ENCODE measurements at places on chromosomes 13 and 19.

GRCh38 chr19:16454351-16454918 lies 17.3 kb downstream of the EPS15L1 start:
- no peak for DNase-seq

- DNase-seq: no peak
These were observed 2770.4 kb upstream of the PCDH20 start for GRCh38 chr13:64186071-64186470.

DNA sequence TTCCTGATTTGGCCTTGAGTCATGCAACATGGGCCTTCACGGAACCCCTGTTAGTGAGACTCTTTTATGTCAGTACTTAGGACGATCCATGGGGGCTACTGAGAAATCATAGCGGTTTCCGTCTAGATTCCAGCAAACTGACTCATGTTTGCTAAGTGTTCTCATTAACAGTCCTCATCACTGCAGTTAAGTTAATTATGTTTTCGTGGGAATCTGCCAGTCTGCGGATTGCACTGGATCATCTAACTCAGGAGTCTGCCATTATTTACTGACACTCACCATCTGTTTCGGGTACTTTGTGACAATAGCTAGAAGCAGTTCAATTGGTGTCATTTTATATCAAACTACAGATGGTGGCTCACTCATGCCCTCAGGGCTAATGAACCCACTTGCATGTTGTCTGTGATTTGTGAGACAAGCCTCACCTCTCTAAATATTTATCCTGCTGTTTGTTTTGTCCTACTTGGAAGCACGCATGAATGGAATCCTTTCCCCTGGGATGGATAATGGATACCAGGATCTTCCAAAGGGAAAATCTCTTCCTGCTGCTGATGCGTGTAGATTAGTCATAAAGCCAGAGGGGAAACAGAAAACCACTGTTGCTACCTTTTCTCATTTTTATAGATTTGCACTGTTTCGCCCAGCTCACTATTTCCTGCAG lies 61.8 kb downstream of the RAB20 start:
- no peak for DNase-seq

DNA sequence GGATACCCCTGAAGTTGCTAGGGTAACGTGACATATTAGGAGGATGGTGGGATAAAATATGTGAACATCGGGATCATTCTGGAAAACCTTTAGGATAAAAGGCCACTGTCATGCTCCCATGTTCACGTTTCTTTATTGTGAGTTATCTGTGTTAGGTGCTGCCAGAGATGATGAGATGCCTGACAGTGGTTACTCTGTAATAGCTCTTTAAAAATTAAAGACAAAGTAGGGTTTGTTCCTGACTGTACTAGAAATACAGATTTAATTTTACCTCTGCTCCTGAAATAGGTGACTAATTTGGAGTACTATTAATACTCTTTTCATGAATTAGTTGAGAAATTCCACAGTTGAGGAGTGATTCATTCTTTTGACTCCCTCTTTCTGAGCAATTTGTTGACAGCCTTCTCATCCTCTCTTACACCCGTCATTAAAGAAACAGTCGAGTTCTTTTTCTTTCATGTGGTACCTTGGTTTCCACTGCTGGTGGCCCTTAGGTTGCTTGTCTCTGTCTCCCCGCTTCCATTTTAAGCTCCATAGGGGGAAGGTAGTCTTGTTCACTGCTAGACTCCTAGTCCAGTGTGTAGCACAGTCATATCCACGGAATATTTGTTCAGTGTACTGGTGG lies 28.4 kb downstream of the SAE1 start:
- peak; percentile 64 for DNase-seq

DNA sequence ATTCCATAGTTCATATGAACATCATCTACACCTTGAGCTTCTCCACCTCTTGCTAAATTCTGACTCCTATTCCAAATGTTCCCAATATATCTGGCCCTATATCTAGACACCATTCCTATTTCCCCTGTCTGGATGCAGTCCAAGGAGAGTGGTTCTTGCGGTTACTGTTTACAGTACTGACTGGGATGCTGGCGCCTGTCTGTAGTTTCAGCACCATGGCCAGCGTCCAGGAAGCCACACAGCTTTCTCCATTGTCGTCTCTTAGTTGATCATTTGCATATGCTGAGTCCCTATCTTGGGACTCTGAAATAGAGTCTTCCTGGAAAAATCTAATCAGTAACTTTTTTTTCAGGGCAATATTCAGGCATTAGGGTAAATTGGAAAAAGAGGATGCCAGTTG lies 14.9 kb downstream of the LAIR2 start:
- DNase-seq: peak; percentile 25

DNA sequence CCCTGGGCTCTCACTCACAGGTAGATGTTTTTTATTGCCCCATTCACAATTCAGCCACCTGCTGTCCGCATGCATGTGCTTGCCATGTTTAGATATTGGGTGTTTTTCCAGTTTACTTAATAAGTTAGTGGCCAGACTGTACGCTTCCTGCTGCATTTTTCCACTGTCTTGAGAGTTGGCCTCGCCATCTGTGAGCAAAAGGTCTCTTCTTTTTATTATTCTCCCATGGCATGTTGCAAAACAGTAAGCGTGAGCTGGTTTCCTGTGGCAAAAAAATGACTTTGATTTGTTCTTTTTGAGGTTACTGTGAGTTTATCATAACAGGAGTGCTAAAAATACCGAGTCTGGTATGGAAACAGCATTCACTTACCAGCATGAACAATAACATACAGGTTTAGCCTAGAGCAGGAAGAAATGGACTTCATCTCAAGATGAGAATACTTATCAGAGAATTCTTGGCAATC lies 46.0 kb downstream of the SAE1 start:
- peak; percentile 71 for DNase-seq

- DNase-seq: peak; percentile 41
These were observed 11.2 kb upstream of the PRR19 start for GRCh38 chr19:42290523-42291434.

DNA sequence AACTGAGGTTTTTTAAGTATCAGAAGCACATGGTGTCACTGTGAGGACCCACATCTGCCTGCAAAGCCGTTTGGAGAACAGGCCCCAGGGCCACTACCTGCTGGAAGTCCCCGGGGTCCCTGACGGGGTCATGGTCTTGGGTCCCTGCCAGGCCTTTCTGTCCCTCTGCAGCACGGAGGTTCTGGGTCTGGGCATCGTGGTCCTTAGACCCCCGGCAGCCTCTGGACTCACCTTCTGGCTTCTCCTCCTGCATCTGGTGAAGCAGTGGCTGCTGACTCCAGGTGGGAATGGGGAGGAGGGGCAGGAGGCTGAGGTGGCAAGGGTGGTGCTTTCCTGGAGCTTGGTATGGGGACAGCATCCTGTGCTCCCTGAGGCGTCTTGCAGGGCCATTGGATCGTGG lies 198.6 kb downstream of the TEX29 start:
- DNase-seq: no peak

DNA sequence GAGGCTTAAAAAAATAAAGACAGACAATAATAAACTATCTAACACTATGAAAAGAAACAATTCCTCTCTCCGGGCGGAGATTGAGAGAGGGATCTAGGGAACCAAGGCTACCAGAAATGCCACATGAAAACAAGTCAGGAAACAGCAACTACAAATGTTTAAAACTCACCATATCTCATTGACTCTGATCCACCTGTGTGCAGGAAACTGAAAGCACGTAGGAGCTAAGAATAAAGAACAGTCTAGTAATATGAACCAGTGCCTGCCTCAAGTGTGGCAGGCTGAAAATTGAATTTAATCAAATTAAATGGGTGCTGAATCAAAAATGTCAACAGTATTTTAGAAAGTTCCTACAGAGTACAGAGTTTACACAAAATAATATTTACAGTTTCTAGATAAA lies 1701.0 kb downstream of the SLITRK5 start:
- no peak for DNase-seq

DNA sequence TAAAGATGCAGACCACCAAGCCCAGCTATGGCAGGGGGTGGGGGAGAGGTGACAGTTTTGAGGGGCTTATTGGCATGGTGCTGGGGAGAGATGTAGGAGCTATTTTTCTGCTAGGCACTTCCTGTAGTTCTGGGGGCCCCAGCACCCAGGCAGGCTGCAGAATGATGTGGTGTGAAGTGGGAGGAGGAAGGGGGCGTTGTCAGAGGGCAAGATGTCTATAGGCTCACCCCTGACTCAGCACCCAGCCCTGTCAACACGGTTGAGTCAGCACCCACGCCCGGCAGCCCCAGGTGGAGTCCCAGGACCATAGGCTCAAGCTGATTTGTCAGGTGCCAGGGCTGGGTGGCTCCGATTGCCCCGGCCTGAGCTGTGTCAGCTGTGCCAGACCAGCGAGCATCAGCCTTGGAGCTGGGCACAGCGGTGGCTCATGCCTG lies 5.8 kb downstream of the KLF2 start:
- peak; percentile 95 for DNase-seq

DNA sequence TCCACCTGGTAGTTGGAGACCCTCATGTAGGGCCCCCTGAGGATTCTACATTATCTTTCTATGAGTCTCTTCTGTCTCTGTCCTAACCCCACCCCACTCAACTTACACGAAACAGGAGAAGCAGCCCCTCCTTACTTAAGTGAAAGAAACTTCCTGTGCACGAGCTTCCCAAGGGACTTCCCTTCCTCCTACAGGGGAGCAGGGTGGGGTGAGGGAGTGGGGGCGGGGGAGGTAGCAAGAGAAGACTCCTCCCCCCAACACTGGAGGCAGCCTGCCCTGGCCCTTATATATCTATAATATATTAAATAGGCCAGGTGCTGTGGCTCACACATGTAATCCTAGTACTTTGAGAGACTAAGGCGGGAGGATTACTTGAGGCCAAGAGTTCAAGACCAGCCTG lies 5.5 kb upstream of the PDE4C start:
- no peak for DNase-seq

DNA sequence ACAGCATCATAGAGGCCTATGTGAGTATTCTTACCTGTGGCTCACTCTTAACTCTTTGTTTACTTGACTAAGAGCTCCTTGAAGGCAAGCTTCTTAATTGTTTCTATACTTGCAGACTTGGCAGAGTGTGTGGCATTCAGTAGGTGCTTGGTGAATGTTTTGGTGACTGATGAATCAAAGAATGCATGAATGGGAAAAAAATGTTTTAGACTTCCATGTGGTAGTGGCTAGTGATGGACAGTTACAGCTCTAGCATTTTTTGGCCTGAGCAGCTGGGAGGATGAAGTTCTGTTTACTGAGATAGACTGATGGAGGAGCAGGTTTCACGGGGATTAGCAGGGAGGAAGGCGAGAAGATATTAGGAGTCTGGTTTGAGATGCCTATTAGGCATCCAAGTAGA lies 13.6 kb downstream of the HAS1 start:
- DNase-seq: no peak

- DNase-seq: no peak
These were observed 7.8 kb downstream of the SOX21 start for GRCh38 chr13:94704377-94705080.

- peak; percentile 30 for DNase-seq
These were observed 9.3 kb downstream of the ZNF787 start for GRCh38 chr19:56111601-56112312.

DNA sequence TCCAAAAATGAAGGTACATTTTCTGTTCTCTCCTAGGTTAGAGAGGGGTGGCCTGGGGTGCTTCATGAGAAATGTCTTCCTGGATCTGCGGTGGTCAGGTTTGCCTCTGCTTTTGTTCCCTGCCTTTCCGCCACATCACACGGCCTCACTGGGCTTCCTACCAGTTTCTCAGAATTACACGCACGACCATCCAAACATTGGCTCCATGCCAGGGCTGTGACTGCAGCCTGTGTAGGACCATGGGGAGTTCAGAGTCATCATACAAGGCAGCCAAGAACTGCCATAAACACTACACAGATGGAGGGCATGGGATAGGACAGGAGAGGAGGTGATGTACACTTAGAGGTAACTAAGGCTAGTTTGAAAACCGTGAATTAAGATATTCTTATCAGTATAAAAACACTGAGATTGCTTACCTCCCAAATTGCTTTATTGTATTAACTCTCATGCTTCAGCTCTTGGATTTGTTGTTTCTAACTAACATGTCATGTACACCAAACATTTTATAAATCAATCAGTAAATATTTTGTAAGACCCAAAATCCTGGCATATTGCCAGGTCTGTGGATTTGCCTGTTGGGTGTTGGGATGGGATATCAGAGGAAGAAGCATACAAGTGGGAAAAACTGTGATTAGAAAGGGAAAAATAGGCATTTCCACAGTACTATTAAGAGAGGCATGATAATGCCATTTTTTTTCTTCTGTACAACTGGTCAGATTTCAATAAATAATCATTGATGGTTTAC lies 45.2 kb downstream of the CDADC1 start:
- DNase-seq: no peak

- no peak for DNase-seq
These were observed 51.3 kb downstream of the GPALPP1 start for GRCh38 chr13:45040622-45041021.

- no peak for DNase-seq
These were observed 843 bp downstream of the NR2F6 start for GRCh38 chr19:17244618-17245534.

DNA sequence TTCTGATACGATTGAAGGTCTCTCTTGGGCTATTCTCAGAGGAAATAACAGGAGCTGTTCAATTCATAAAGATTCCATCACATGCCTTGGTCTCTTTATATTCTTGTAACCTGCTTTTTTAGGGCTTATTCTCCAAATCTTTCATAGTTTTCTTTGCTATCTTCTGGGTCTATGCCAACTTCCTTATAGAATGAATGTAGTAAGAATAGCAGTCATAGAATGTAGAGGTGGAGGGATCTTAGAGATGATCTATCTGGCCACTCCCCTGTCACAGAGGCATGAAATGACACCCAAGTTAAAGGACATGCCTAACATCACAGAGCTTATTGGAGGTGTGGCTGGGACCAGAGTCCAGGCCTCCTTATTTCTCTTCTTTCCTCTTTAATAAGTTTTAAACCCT lies 13.2 kb downstream of the LCP1 start:
- no peak for DNase-seq

DNA sequence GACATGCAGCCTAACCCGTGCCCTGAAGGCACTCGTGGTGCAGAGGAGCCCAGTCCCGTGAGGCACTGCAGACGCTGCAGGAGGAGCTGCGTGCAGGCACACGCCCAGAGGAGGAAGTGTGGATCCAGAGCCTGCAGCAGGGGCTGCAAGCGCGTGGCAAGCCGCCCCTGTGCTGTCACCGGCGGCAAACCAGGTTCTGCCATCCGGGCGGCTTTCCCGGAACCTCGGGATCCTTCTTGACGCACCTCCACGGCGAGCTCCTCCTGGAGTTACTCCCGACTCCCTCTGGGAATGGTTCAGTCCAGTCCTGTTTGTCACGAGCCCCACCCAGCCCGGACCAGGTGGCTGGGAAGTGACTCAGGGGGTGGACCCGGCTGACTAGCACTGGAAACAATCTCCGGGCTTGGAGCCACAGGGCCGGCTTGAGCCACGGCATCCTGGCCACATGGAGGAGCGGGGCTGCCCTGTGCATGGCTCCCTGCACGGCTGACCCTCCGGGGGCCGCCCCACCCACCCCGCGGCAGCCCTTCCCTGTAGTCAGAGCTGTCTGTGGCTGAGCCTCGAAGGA lies 10.2 kb downstream of the DPP9 start:
- DNase-seq: no peak

GRCh38 chr13:55653497-55653896 lies 1487.2 kb upstream of the PRR20A start:
- no peak for DNase-seq

GRCh38 chr13:39616087-39616694 lies 13.2 kb upstream of the LHFPL6 start:
- DNase-seq: peak; percentile 43

GRCh38 chr13:84668637-84669036 lies 786.4 kb upstream of the SLITRK1 start:
- no peak for DNase-seq

All from CD4-positive, alpha-beta T cell treated with Interleukin-6 at 100 ng/mL for 8 hours (primary cell).